ENCODE measurements at places on chromosomes 4 and X.

DNA sequence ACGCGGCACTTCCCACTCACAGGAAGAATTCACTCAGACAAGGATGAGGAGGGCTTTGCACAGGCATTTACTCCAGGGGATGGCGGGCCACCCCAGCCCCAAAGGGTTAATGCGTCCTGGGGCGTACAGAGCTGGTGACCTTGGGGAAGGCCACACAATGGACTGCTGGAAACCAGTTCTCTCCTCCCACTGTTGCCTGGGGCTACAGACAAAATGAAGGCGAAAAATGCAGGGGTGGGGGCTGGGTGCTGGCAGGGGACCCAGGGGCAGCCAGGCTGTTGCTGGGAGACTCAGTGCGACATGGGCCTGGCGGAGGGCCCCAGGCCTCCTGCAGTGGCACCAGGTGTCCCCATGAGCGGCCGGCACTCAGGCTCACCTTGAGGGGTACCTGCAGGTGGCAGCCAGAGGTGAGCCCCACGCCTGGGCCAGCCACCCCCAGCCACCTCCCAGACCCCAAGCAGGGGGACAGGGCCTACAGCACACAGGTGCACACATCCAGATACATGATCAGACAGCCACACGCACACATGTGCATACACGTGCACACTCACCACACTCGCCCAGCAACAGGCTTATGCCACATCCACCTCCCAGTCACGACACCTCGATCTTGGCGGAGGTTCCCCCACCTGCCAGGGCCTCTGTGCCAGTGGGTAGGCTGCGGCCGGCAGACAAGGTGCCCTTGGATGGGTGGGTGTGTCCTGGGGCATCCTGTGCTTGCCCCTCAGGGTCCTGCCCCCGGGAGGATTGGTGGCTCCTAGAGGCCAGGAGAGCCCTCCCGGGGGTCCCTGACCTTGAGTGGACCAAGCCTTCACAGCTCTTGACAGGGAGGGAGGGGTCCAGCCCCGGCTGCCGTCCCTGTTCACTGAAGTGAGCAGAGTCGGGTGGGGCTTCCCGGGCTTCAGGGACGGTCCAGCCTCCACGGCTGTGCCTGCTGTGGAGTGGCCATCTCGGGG lies 13.1 kb downstream of the NAT8L start:
- peak; percentile 56 for DNase-seq

DNA sequence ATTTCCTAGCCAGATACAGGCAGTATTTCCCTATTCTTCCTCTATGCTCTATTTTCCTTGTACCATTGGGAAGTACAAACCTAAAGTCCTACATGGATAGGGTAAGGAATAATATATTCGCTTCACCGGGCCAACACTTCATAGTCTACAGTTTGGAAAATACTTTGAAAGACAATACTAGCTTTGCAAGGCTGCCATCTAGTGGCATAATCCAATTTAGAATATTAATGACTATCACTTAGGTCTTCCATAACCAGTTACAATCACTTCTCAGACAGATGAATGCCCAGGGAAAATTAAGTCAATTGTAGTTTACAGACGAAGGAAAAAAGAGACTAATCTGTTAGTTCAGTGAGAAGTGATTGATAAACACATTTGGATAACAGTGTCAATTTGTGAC lies 141.0 kb upstream of the FAM47C start:
- no peak for DNase-seq

- DNase-seq = no peak
Observed at GRCh38 chr4:173666-174314, 49.5 kb downstream of the ZNF718 start.

GRCh38 chrX:16822723-16823122 lies 36.5 kb downstream of the TXLNG start:
- DNase-seq = no peak

- no peak for DNase-seq
Observed at GRCh38 chr4:52408032-52408431, 251.1 kb downstream of the USP46 start.

- no peak for DNase-seq
Observed at GRCh38 chr4:119124352-119124751, 11.3 kb upstream of the MYOZ2 start.

DNA sequence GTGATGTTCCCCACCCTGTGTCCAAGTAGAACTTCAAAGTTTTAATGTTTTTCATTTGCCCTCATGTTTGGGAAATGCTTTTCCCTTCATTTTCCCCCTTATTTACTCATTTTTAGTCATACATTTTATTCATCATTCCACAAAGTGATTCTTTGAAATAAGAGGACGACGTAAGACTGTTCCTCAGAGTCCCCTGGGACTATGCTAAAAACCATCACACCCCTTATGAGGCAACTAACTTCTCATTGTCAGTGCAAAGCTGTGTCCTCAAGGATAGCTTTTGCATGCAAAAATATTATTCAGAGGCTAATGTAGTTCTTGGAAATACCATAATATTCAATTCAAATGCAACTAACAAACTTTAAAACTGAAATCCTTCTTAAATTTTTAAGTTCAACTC lies 14.8 kb upstream of the ADGRG2 start:
- no peak for DNase-seq

DNA sequence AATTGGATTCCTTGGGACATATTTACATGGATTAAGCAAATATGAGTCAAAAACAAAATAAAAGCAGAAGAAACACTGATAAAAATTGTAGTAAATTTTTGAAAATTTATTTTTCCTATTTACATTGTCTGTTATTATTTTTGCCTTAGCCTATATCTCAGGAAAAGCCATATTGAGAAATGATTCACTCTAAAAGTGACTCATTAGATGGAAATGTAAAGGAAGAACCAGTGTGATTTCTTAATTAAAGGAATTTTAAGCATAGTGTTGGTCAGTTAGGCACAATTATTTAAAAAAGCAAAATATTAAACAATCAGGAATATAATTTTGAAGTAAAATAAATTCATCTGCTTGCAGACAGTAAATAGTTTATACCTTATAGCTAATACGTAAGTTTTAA lies 167.4 kb upstream of the NAP1L5 start:
- DNase-seq = no peak

DNA sequence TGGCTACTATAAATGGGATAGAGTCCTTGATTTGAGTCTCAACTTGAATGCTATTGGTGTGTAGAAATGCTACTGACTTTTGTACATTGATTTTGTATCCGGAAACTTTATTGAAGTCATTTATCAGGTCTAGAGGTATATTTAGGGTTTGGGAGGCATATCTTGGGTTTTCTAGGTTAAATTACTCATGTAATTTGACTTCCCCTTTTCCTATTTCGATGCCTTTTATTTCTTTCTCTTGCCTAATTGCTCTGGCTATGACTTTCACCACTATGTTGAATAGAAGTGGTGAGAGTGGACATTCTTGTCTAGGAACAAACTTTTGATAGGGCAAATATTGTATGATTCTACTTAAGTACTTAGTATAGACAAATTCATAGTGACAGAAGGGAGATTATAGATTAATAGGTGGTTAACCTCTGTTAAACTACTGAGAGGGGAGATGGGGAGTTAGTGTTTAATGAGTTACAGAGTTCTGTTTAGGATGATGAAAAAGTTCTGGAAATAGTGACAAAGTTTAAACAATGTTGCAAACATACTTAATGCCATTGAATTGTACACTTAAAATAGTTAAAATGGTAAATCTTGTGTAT lies 22.8 kb upstream of the HSPA4L start:
- DNase-seq = no peak

DNA sequence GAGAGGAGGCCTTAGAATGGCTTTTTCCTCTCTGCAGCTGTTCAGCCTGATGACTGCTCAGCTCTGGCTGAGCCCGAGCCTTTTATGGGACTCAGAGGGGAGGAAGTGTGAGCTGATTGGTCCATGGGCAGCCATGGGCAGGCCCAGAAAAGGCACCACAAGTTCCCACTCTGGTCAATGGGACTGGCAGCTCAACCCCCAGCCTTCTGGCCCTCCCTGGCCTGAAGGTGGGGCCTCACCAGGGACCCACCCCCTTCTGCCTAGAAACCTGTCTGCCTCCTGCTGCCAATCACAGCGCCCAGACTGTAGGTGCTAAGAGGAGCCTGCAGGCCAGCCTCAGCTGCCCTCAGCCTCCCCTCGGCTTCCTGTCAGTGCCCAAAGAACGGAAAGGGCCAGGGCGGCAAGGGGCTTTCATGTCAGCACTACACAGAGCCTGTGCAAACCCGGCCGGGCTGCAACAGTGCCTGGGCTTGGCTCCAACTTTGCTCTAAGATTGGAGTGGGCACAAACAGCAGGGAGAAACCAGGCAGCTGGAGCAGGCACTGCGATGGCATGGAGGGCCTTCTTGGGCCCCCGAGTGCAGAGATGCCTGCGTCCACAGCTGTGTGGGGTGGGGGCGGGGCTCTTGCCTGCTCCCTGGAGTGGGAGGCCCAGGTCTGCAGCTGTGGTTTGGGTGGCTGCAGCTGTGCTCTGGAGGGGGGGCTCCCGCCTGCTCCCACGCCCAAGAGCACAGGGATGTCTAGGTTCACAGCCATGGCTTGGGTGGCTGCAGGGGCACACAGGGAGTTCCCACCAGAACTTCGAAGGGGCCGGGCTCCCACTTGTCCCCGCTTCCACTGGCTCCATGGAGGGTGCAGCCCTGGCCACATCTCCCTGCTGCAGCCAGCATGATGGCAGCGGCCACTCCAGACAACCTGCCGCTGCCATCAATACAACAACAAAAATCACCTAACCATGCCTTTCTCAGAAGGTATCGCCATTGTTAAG lies 92.6 kb downstream of the NXF2 start:
- DNase-seq = peak; percentile 54

- DNase-seq = no peak
Observed at GRCh38 chrX:57286507-57287251, at the start of gene FAAH2. FAAH2 (plus strand) TSS chrX:57286706; CDS start chrX:57286826, 120 bp downstream.

All from natural killer cell treated with Interleukin-12 subunit alpha and Interleukin-12 subunit beta and Interleukin-15 and Interleukin-18, amount 100 ng/mL, for 72 hours (primary cell).